Activated T-cell treated with anti-CD3 and anti-CD28 coated beads, Interleukin-2, amount 50 U/mL, for 4 hours (primary cell): ENCODE measurements at places on chromosomes 13 and 19. TPM values are rescaled to one million over a fixed set of nuclear protein-coding genes. Genes with fewer than 3 reads are reported as not detected.

DNA sequence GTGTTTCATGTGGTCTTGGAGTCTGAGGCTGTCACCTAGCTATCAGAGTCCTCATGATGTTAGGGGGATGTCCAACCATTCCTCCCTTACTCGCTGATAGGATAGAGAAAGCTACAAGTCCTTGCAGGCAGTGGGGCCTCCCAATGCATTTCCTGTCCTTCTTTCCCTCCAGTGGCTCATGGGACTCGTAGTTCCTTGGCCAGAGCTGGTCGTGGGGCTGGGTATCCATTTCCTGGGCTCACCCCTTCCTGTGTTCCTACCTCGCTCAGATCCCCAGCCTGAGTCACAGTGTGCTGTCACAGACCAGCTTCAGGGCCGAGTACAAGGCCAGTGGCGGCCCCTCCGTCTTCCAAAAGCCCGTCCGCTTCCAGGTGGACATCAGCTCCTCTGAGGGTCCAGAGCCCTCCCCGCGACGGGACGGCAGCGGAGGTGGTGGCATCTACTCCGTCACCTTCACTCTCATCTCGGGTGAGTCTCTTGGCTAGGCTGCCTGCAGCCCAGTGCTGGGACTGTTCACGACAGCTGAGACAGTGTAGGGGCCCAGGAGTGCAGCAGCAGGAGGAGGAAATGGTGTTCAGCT, 19.1 kb downstream of the TMEM150B start:
- DNase-seq: no peak

DNA sequence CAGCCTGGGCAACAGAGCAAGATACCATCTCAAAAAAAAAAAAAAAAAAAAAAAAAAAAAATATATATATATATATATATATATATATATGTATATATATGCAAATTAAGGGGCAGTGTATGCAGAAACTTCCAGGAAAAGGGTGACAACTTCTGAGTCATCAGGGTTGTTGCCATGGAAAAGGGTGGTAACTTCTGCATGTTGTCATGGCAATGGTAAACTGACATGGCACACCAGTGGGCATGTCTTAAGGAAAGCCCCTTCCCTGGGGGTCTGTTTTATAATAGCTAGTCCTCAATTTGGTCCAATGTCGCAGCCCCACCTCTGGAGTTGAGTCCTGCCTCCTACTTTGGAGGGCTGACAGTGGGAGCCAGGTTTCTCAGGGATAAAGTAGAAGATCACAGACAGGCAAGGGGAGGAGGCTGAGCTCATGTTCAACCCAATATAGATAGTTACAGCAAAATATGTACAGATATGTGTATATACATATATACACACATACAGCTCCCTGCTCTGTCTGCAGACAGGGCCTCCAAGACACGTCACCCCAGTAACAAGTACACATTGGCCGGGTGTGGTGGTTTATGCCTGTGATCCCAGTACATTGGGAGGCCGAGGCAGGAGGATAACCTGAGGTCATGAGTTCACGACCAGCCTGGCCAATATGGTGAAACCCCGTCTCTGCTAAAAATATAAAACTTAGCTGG, 7.2 kb upstream of the FCHO1 start:
- no peak for DNase-seq

DNA sequence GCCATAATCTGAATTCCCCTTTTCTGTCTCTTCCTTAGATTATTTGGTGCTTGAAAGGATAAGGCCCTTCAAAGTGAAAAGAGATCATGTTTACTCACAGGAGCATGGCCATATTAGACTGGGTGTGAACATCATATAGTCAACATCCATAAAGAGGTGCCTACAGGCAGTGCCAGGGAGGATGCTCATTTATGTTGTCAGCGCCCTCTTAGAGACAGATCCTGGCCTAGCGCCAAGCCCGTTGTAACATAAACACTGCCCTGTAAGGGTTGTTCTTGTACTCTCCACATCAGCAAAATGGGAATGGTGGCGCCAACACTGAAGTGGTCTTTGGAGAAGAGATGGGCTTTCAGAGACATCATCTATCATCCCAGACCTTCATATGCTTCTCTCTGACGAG, 16.1 kb downstream of the PCDH8 start:
- DNase-seq: no peak

- no peak for DNase-seq
Observed at GRCh38 chr19:48598996-48599700, 7.4 kb upstream of the SPACA4 start.

GRCh38 chr13:78096221-78096620, 177.6 kb upstream of the EDNRB start:
- no peak for DNase-seq

DNA sequence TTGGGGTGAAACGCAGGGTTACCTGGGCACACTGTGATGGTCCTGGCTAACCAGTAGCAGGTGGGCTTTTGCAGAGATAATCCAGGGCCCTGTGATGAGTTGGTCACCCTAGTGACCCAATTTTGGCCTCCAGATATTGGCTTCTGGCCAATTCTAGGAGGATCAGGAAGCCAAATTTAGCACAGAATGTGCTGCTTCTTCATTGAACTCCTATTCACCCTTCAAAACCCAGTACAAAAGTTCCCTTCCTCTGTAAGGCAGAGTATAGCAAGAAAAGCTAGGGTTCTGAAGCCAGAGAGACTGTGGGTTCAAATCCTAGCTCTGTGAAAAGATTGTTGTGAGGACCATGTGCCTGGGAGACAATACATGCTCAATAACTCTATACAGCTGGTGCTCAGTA, 70.8 kb downstream of the INSR start:
- no peak for DNase-seq

- no peak for DNase-seq
Observed at GRCh38 chr13:71252184-71252704, 614.8 kb downstream of the DACH1 start.

GRCh38 chr13:113064534-113065405, 40.8 kb upstream of the F7 start:
- no peak for DNase-seq

The GPC6 gene
- total RNA-seq: 0.08 TPM
